ENCODE measurements at places on chromosomes 2 and 18. TPM values are rescaled to one million over a fixed set of nuclear protein-coding genes. Genes with fewer than 3 reads are reported as not detected.

MBOAT2 gene
- 72.5 TPM for total RNA-seq

TFPI gene
- total RNA-seq, result 0.59 TPM

RAB6C gene
- total RNA-seq, result 0.25 TPM

DSC2 gene
- total RNA-seq, result 31.4 TPM

PJVK gene
- total RNA-seq, result 2.0 TPM

ADRA2B gene
- total RNA-seq, result 0.91 TPM

SULT1C4 gene
- total RNA-seq, result 1.6 TPM

RAB27B gene
- total RNA-seq, result not detected

DSG4 gene
- total RNA-seq, result not detected

POTEJ gene
- not detected for total RNA-seq

MPV17 gene
- total RNA-seq, result 56.6 TPM

YES1 gene
- 17.1 TPM for total RNA-seq

CCDC74A gene
- 0.54 TPM for total RNA-seq

IGFBP2 gene
- 208 TPM for total RNA-seq

USP40 gene
- total RNA-seq, result 21.8 TPM

TMEM169 gene
- 166 TPM for total RNA-seq
